ENCODE measurements at places on chromosomes 12 and 14.

DNA sequence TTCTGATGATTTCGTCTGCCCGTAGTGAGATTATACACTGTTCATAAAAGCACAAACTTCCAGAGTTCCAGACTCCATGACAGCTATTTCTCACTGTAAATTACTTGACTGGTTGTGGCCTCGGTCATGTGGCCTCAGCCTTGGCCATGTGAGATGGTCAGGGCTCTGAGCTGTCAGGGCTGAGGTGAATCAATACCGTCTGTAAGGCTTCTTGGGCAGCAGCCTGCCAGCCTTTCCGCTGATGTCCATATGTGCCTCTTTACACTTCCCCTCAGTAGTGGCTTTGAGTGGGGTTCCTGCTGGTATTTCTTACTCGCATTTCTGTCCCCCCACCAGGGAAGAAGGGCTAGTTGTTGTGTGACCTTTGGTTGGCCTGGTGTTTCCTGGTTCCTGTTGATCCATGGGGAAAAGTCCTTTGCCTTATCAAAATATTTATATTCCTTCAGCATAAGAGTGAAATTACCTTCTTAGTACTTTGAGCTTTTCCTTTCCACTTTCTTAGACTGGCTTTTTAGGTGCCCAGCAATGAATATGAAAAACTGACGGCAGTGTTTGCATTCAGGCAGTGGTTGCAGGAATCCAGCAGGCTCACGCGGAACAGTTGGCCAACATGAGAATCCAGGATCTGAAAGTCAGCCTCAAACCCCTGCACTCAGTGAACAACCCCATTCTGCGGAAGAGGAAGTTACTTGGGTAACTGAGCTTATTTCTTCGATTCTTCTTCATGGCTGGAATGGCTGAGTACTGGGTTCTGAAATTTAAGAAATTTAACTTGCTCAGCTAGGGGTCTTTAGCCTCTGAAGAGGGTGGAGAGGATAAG, 46.1 kb downstream of the MAPKAPK5 start:
- peak; percentile 13 for DNase-seq

GRCh38 chr14:34593740-34594375, 36.1 kb downstream of the SNX6 start:
- DNase-seq: no peak

DNA sequence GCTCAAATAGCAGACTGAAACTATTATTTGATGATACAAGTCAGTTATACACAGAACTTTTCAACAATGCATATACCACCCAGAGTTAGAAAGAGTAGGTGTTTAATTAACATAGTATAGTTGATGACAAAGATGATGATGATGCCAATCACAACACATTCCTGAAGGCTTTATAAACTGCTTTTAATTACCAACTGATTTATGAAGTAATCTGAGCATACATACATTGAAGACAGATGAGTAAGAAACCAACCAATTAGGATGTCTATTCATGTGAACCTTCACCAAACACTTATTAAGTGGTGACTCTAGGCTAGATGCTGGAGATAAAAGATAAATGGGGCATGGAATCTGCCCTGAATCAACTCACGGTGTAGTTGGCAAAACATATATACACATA, 600.9 kb upstream of the FLRT2 start:
- no peak for DNase-seq

DNA sequence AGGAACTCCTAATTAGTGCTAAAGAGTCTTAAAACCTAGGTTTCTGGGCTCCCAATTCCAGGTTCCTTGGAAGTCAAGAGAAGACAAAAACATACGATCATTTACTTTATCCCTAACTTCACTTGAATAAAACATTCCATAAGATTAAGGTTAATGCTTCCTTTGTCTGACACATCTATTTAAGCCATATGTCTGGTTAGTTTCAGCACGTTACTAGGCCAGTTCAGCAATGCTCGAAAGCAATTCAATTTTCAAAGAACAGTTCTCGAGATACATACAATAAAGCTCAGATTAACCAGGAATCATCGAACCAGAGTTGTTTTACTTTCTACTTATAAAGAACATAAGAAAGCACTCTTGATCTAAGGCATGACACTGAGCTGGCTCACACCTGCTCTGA, 68.0 kb upstream of the POC1B start:
- DNase-seq: no peak

DNA sequence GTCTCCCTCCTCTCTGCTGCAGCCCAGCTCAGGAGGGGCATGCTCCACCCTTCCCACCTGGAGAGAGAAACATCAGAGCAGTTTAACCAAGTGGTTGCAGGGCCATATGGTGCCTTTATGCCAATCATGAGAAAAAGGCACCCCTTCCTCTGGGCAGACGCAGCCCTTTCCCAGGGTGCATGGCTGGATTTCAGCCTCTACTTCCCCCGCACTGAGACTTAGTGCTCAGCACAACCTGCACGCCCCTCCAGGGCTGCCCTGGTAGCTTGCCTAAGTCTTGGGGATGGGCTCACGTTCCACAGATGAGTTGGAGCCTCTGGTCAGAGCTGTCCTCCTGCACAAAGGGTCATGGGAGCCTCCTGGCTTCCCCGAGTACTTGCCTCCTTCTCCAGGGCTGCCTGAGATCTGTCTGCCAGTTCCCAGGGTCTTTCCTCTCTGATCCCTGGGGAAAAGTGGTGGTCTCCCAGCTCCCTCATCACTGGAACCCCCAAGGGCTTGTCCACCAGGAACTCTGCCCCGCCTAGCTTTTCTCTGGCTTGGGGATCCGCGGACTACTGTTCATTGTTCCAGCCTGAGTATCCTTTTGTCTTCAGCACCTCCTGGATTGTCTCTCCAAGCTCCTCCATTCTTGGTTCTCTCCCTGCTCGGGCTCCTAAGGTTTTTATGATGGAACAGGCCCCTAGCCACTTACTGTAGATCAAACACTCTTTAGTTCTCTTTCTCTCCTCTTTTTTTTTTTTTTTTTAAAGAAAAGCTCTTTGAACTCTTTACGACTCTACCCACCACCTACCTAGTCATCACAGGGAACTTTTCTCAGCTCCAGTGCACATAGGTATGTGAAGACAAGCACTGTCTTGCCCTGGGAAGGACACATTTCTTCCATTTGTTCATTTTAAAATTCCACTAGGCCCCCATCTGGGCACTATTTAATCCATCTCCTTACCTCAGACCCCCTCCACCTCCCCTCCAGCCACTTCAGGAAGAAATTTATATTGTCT, 6.1 kb upstream of the KRT74 start:
- no peak for DNase-seq

GRCh38 chr12:89708565-89709156, at the start of gene ATP2B1:
Gene ATP2B1 (minus strand): TSS chr12:89708838. CDS start chr12:89655886, 52,952 bp downstream.
- DNase-seq: peak; percentile 86

Measured in dermis microvascular lymphatic vessel endothelial cell (primary cell).